ENCODE measurements at places on chromosomes 12 and 14.

GRCh38 chr12:42444192-42444943, 118.4 kb downstream of the PPHLN1 start:
- DNase-seq = no peak

GRCh38 chr14:77529213-77529612, 30.6 kb upstream of the ISM2 start:
- DNase-seq = no peak

DNA sequence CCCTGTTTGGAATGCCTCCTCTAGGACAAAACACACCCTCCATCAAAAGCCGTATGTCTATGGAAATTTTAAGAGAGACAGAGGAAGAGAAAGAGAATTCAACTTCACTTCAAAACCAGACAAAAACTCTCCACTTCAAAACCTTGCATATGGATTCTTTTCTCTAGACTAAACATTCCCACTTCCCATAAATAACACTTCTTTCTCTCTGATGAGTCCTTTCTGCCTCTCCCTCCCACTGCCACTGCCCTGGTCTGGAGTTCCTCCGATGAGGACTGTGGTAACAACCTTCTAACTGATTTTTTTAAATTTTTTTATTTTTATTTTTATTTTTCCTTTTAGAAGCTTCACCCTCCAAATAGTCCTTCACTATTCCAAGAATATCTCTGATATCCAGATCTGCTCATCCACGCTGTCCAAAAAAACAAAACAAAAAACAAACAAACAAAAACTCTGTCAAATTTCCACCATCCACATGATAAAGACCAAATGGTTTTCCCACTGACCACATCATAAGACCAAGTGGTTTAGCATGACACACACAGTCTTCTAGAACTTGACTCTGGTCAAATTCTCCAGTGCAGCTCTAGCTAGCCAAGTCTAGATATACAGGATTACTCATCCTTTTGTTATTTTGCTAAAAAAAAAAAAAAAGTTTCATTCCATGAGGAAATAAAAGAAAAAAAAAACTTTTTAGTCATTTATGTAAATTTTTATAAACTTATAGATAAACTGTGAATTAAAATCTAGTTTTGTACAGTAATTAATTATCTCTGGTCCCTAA, 256.0 kb downstream of the PPFIA2 start:
- no peak for DNase-seq

- DNase-seq = no peak
Measured at GRCh38 chr12:88472775-88473174, 107.5 kb downstream of the KITLG start.

DNA sequence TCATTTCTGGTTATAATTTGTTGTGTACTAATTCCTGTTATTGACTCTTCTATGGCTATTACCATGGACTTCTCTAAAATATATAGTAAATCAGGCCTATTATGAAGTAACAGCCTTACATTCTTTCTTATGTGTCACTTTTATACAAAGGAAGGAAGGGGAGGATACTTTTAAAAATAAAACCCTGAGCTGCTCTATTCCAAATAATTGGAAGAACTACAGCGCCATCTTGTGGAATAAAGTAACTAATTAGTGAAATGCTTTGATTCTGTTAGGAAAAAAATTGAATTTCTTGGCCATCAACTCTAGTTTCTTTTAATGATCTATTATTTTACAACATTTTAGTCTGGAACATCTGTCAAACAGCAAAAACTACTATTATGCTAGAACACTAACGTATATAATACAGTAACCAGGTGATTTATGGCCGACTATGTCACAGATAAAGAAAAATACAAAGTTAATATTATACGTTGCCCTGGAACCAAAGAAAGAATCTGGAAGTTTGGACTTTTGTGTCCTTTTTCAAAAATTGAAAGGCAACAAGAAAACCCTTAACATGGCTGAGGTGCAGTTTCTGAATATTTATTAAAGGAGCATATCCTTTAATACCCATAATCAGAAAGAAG, 55.0 kb upstream of the NELL2 start:
- DNase-seq = no peak

DNA sequence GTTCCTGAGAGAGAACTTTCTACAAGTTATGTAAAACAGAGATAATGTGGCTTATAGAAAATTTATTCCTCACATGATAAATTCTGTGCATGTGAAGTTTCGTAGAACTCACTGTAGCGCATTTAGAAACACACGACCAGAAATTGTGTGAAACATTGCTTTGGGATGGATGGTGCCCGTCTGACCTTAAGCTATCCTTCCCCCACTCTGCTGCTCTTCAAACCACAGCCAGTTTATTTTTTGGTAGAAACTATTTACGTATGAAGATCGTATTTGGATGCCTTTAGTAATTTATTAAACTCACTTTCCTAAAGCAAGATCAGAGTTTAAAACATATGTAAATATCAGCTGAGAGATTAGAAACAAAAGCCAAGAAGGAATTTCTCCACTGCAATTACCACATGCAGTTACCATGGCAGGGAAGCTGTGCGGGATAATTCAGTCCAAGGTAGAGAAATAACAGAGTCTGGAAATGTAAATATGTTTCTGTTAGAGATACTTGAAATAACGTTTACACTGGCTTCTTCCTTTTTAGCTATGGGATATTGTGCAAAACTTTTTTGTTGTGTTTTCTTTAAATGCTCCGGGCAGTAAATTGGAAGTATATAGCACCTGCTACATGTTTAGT, 382.7 kb downstream of the RGS6 start:
- DNase-seq = no peak

GRCh38 chr12:94679554-94680195, 29.3 kb upstream of the TMCC3 start:
- DNase-seq = no peak

DNA sequence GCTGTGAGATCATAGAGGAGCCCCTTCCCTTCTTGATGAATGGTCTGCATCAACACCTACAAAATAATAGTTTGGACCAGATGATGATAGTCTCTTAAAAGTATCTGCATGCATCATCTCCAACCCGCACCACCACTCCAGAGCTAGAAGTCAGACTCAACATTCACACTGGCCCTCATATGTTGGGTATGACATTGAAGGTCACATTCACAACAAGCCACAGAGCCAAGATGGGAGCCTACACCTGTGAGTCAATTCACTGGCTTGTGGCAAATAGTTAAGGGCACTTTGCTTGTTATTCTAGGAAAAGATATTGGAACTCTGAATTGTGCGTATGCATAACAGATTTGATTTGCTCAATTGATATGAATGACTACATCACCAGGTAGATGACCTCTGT, 1197.9 kb downstream of the VRK1 start:
- no peak for DNase-seq

DNA sequence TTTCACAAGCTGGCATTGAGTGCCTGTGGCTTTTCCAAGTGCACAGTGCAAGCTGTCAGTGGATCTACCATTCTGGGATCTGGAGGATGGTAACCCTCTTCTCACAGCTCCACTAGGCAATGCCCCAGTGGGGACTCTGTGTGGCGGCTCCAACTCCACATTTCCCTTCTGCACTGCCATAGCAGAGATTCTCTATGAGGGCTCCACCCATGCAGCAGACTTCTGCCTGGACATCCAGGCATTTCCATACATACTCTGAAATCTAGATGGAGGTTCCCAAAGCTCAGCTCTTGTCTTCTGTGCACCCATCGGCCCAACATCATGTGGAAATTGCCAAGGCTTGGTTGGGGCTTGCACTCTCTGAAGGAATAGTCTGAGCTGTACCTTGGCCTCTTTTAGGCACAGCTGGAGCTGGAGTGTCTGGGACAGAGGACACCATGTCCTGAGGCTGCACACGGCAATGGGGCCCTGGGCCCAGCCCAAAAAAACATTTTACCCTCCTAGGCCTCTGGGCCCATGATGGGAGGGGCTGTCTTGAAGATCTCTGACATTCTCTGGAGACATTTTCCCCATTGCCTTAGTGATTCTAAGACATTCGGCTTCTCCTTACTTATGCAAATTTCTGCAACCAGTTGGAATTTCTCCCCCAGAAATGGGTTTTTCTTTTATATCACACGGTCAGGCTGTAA, 313.3 kb upstream of the SFSWAP start:
- no peak for DNase-seq

DNA sequence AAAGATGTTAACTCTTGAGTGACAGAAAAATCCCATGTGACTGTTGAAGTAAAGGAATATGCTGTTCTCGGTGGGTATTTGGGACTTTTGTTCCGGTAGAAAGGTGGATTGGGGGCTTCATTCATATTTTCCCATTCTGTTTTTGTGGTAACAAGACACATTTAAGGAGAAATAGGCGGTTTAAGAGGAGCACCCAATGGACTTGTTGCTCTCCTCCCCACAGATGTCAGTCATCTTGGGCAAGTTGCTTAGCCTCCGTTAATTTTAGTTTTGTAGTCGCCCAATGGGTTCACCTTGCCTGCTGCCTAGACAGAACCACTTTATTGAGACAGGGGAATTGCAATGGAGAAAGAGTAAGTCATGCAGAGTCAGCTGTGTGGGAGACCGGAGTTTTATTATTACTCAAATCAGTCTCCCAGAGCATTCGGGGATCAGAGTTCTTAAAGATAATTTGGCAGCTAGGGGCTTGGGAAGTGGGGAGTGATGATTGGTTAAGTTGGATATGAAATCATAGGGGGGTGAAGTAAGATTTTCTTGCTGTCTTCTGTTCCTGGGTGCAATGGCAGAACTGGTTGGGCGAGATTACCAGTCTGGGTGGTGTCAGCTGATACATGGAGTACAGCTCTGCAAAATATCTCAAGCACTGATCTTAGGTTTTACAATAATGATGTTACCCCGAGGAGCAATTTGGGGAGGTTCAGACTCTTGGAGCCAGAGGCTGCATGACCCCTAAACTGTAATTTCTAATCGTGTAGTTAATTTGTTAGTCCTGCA, 50.3 kb downstream of the SLC38A1 start:
- no peak for DNase-seq

- no peak for DNase-seq
Measured at GRCh38 chr12:89655841-89656240, 52.8 kb downstream of the ATP2B1 start.

GRCh38 chr14:103738166-103738565, 22.6 kb downstream of the ZFYVE21 start:
- no peak for DNase-seq

DNA sequence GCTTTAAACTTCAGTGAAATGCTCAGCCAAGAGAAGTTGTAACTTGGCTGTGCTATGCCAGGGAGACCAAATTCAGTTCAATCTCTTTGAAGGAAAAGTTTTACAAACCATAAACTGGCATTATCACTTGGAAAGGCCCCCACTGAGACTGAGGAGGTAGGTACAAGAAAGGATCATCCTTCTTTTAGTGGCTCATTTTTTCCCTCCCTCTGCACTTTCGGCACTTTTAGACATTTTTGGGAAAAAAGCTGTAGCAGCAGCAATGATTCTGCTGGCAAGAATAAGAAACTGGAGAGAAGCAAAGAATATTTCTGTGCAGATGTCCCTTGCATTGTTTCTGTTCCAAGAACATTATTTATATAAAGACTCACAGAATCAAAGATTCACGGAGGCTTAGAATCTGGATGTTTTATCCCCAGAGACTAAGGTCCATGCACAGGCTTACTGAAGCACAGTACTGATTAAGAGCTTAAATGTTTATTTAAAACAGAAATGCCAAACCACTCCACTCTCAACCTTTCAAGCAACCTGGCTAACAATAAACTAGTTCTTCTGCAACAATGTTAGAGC, 12.3 kb downstream of the ZC2HC1C start:
- no peak for DNase-seq

GRCh38 chr14:70096866-70097265, 91.9 kb downstream of the SLC8A3 start:
- DNase-seq = no peak

- DNase-seq = no peak
Measured at GRCh38 chr12:38886064-38886463, 19.3 kb downstream of the CPNE8 start.

- DNase-seq = no peak
Measured at GRCh38 chr14:99035712-99036610, 236.0 kb downstream of the BCL11B start.

- peak; percentile 3 for DNase-seq
Measured at GRCh38 chr12:29783773-29784666, at the start of gene TMTC1. Gene TMTC1, minus strand, starts transcription at chr12:29783942. Its CDS starts 191 bp downstream, at chr12:29783751.

DNA sequence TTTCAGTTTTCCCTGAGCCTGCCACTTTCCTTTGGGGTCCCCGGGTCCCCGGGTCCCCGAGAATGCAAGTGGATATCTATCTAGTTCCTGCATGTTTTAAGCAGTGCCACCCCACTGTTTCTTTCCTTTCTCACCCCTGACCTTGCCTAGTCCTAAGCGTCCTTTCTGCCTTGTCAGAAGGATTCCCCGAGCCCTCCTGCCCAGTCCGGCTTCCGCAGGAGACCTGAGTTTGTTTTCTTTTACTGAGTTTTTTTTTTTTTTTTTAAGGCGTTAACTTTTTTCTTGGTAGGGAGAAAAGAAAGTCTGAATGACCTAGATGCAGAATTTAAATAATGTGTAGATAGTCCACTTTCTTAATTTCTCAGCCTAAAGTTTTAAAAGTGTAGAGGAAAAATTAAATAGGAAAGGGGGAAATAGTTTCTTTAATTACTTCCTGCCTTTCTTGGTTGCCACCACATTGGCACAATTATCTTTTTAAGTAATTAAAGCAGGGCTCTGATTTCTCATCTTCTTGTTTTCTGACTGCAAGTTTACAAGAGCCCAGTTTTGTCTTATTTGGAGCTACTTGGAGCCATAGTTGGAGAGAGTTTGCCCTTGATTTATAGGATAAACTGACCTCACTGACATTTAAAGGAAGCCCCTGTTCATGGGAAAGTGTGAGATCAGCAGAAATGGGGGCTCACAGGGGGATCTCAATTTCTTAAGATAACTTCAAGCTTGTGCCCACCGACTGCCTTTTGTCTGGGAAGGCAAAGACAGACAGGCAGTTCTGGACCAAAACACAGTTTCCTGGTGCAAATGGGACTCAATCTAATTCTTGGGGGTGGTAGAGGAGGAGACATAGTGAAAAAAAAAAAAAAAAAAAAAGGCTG, 2.9 kb downstream of the PAX9 start:
- DNase-seq = no peak

DNA sequence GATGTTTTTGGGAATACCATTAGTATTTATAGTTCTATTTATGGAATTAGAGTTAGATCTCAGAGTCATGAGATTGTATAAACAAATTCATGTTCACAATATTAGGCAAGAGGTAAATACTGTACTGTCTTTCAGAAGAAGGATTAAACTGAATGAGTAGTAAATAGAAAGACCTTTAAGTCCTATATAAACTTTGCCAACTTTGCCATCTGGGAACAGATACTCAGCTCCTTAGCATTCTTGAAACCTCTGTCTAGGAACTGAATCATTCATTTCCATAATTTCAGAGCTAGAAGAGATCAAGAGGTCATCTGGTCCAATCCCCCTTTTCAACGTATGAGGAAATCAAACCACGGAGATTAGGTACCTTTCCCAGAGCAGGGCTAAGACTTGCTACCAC, 141.1 kb downstream of the CAND1 start:
- no peak for DNase-seq

GRCh38 chr14:76081642-76082041, 70.1 kb upstream of the GPATCH2L start:
- DNase-seq = no peak

All from CD4-positive, alpha-beta T cell (primary cell).